LoVo (cell line): ENCODE measurements at places on chromosomes 5 and 9.

DNA sequence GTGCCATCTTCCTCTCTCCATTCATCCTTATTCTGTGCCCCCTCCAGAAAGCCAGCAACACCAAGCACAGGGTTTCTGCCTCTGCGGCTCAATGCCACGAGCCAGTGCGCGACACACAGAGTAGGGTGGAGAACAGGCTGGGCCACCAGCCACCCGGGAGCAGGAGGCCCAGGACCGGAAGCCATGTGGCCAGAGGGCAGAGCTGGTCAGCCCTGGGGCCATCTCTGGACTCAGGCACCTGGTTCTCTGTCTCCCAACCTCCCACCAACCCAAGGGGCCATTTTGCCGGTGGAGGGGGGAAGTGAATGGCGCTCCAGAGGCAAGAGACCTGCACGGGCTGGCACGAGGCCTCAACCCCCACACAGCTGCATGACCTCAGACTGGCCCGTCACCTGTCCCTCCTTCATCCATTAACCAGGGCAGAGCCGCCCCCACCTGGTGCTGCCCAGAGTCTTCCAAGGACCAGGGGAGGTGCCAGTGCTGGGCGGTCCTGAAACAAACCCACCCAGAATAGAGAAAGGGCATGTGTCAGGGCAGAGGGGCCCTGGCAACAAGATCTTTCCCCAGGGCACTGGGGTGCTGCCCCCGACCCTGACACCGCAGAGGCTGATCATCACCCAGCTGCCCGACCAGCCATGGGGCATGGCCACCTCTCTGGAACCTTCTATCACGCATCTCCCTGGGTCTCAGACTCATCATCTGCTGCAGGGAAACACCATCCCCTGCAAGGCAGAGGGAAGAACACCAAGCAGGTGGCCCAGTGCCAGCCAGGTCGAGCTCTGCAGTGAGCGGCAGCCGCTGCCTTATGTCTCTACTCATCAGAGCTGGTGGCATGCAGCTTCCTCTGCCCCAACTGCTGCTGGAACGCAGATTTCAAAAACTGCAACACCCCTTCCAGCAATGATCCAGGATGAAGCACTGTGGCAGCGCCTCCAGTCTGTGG is 11.9 kb downstream of the VAV2 start:
- DNase-seq = no peak

- DNase-seq = no peak
Measured at GRCh38 chr5:41882765-41883164, 12.5 kb upstream of the OXCT1 start.

DNA sequence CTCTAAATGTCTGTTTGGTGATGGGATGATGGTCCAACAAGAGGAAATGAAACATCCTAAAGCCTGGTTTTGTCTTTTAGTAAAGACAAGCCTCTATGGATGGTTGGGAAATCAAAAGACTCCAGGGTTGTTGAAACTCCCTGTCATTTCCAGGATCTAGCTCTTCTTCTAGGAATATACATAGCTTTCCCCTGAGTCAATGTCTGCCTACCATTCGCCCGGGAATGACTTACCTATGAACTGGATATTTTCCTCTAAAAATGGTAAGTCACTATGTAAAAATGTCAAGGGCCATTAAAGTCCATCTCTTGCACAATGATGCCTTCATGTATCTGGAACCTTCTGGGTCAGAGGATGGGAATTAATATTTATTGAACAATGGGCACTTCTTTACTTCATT is 11.1 kb upstream of the KIF12 start:
- no peak for DNase-seq

DNA sequence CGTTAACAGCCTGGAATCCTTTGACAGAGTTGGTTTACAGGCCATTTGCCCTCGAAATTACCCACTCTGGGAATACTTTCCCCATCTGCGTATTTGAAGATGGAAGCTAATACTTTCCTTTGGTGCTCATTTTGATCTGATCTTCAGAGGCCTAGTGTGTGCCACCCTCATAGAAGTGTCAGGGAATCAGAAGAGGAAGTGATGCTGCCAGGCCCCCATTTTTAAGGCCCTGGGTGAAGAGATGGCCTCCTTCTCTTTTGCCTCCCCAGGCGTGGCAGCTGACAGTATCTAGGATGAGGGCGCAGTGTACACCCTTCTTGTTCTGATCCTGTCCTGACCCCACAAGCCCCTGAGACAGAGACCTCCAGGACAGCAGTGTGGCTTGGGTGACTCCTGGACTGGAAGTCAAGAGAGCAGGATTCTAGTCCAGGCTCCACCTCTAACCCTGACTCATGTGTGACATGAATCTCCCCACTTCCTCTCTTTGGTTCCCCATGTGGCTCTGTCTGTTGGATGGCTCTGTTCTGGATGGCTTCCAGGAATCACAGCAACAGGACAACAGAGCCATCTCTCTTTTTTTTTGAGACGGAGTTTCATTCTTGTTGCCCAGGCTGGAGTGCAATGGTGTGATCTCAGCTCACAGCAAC is 27.8 kb downstream of the CSF1R start:
- no peak for DNase-seq

DNA sequence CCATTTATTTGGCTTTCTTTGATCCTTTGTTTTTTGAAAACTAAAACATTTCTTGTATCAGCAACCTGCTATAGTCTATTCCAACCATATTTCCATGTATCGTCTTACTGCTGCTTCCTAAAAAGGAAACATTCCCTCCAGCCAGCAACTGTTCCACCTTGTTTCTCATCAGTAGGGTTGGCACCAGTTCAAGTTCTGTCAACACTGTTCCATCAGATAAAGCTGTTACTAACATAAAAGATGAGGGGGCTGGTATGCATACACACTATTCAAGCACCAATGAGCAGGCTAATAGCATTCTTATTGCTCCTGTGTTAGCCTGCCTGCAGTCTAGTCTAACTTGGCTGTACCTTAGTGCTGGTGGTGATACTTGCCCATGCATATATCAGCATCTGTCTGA is 178.3 kb downstream of the CWC27 start:
- DNase-seq = no peak

- DNase-seq = no peak
Measured at GRCh38 chr5:101811466-101811865, 484.6 kb downstream of the SLCO4C1 start.

DNA sequence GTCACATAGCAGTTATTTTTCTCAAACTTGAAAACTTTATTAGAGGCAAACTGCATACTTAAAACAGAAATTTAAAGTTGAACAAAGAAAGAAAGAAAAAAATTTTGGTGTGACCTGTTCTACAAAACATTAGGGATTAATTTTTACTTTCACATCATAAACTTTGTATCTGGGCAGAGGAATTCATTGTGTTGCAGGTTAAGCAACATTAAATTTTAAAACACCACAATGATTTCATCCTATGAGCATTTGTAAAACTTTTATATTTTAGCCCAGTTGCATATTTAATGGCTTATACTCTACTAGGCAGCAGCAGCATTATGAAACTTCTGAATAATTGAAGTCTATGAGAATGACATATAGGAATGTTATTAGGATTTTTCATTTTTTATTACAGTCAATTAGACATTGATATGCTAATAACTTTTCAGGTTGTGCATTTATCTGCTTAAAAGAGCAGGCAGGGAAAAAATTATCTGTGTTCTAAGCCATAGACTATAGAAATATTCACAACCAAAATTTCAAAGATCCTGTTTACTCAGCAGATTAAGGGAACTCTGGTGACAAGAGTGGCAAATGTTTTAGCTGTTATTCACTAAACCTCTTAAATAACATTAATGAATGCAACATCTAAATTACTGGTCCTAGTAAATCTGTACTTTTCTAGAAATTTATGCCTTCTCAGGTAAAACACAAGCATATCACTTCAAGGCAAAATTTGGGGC is 1088.5 kb upstream of the CDH6 start:
- DNase-seq = no peak

GRCh38 chr9:111966861-111967291 is 70.3 kb downstream of the UGCG start:
- DNase-seq = no peak

DNA sequence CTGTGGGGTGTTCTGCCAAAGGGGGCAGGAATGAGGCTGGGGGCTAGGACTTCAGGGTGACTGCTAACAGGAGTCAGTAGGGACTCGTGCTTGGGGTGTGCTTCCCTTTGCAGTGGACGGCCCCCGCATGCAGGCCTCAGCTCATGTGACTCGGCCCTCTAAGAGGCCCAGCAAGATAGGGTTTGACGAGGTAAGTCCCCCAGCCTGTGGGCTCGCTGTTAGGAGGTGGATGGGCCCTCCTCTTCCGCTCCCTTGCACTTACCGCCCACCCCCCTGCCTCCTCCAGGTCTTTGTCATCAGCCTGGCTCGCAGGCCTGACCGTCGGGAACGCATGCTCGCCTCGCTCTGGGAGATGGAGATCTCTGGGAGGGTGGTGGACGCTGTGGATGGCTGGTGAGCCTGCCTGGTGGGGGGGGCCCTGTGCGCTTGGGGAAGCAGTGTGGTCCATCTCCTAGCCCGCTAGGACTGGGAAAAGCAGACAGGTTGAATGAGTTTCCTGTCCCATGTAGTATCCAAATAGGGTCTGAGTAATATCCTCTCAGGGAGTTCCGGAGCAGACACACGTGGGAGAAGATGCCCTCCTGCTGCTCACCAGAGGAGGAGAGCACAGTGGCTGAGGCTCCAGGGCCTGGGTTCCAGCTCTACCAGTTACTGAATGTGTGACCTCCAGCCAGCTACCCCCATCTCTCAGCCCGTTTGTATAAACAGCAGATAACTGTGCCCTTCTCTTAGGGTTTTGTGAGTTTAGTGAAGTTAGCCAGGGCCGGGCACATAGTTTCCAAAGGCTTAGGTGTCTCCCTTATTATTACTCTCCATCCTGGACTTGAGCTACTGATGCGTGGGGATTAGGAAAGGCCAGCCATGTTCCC is 8.2 kb downstream of the CERCAM start:
- DNase-seq = no peak

GRCh38 chr5:14718778-14719177 is 54.3 kb downstream of the OTULIN start:
- DNase-seq = no peak

DNA sequence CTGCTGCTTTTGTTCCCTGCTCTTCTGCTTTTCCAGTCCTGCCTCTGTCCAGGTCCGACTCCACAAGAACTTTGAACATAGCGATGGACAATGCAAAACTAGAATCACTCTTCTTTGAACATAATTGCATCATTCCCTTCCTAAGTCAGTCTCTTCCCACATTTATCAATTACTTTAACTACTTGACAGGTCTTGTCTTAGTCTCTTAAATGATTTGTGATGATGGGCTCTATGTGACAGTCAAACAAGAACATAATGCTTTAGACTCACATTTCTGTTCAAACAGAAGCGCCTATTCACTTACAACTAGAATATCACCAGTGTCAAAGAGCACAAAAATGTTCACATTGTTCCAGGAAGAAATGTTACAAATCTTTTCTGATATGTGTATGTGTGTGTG is 278.1 kb downstream of the SH3GL2 start:
- DNase-seq = no peak

GRCh38 chr9:109378316-109378715 is 57.5 kb upstream of the EPB41L4B start:
- DNase-seq = no peak

- DNase-seq = no peak
Measured at GRCh38 chr9:86944796-86945727, 2.2 kb downstream of the GAS1 start.

GRCh38 chr9:132769906-132770769 is 99.9 kb downstream of the GTF3C4 start:
- DNase-seq = peak; percentile 49

DNA sequence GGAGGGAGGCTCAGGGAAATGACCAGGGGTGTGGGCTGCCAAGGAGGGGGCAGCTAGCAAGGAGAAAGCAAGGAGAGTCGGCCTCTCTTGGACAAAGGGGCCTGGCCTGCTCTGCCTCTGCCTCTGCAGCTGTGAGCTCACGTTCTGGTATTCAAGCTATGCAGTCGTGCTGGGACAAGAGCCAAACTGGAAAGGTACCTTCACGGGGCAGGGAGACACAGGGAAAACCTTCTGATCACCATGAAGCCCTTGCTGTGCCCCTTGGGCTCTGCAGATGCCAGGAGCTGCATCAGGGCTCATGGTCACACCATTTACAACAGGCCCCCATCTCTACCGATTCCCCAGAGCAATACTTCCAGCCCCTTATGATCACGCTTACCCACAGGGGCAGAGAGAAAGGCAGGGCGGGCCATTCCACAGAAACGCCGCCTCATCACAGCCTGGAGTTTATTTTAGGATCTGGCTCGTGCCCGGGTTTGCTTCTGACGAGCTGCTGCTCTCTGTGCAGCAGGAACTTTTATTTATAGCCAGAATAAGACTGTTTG is 63.2 kb downstream of the PRRT1B start:
- peak; percentile 27 for DNase-seq

- DNase-seq = no peak
Measured at GRCh38 chr5:123035360-123035917, 1.1 kb downstream of the PPIC start.

DNA sequence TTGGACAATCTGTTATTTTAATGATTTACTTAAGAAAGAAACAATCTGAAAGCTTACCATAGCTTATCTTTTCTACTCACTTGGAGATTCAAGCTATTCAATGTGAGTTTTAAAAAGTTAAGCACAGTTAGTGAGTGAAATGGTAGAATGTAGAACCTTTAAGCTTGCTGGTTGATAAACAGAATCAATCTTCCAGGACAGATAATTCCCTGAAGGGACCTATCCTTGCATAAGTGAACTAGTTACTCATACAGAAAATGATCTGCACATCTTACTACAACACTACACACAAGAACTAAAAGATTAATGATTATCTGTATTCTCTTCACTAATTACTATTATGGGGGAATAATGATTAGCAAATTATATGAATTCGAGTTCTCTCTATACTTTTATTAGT is 165.6 kb downstream of the PALM2AKAP2 start:
- no peak for DNase-seq

GRCh38 chr5:94623011-94623410 is 4.5 kb downstream of the SLF1 start:
- DNase-seq = no peak

DNA sequence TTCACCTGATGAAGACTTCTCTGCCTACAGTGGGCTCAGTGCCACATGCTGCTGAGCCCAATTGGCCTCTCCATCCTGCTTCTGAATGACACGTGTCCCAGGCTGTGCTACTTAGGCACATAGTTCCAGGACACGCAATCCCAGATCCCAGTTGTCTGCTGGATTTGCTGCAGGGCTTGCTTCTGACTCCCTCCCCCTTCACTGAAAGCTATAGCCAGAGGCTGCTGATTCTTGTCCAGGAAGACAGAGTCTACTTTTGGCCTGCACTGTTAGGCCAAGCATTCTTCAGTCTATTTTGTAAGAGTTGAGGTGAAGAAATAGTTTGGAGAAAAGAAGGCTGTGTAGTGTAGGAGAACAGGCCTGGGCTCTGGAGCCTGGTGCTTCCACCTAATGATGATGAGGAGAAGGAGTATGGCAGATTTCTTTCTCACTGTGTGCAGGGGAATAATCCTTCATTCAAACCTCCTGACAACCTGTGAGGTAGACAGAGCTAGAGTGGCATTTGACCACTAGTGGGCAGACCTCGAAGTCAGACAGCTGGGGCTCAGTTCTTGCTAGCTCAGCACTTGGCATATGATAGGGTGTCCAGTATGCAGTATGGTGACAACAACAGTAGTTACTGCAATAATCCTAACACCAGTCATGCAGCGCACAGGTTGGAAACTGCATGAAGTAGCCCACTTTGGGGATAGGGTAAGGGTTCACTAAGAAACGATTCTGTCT is 19.5 kb upstream of the ASPN start:
- peak; percentile 19 for DNase-seq

GRCh38 chr9:136482046-136482792 is 621 bp downstream of the SEC16A start:
- peak; percentile 17 for DNase-seq
